Hypothalamus (tissue), 51 donors: ENCODE measurements at places on chromosomes 5 and 9.

DNA sequence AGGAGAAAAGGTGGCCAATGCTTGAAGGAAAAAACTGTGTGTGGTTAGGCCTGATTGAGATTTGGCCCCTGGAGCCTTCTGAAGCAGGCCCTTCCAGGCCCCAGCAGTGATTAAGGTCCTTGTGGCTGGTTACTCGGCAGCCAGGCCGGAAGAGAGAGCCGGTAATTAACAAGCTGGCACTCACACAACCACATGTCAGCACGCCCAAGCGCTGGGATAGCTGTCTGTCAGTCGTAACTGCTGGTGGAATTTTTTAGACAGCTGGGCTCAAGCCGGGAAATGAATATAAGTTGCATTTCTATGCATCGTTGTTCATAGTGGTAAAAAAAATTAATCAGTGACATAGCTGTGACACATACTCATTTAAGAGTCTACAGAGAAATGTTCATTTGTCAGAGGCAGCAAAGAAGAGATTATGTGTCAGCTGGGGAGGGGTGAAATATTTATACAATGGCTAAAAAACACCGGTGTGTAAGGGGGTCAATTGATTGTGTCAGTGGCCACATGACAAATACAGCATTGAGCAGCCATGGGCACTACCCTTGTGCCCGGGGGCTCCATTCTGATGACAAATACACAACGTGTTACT lies 13.7 kb upstream of the ARAP3 start:
- no peak for DNase-seq

GRCh38 chr5:74651710-74652109 lies 11.2 kb upstream of the ENC1 start:
- DNase-seq = no peak

- no peak for DNase-seq
These were observed 44.3 kb downstream of the ERBIN start for GRCh38 chr5:65970481-65971367.

DNA sequence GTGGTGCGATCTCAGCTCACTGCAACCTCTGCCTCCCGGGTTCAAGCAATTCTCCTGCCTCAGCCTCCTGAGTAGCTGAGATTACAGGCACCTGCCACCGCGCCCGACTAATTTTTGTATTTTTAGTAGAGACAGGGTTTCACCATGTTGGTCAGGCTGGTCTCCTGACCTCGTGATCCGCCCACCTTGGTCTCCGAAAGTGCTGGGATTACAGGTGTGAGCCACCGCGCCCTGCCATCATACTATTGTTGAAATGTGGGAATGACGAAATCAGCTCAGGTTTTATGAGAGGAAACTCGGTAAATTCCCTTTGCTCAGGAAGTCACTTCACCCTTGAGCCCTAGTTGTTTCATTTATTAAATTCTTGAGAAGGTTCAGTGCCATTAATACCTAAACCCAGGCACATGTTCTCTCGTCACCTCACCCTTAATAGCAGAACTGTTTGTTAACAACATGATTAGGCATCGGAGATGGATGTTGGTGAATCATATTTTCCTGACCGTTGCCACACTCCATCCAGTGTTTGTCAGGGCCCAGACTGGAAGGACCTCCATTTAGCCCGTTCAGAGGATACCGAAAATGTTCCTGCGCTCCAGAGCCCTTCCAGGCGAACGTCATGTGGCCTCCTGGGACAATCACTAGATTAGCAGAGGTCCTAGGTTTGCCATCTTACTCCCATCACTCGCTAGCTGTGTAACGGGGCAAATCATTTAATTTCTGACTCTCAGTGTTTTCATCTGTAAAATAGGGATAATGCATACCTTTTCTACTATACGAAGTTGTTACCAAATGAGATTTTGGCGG lies 20.0 kb upstream of the CREBRF start:
- no peak for DNase-seq

GRCh38 chr5:172109749-172110148 lies 78.3 kb downstream of the STK10 start:
- DNase-seq = no peak

GRCh38 chr9:126232461-126232860 lies 94.2 kb upstream of the MVB12B start:
- no peak for DNase-seq

DNA sequence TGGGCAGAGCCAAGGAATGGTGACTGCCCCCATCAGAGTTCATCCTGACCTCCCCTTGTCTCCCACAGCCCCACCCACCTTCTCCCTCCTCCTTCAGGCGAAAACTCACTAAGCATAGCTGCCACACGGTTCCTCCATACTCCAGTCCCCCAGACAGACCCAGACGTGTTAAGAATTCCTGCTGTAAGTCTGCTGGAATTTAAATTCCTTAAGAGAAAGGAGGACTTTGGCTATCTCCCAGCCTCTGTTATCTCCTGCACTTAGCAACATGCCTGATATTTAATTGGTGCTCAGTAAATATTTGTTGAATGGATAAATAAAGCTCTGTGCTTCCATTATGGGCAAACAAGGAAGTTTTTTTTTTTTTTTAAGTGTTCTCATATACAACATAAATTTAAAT lies 213.7 kb downstream of the RFK start:
- no peak for DNase-seq

DNA sequence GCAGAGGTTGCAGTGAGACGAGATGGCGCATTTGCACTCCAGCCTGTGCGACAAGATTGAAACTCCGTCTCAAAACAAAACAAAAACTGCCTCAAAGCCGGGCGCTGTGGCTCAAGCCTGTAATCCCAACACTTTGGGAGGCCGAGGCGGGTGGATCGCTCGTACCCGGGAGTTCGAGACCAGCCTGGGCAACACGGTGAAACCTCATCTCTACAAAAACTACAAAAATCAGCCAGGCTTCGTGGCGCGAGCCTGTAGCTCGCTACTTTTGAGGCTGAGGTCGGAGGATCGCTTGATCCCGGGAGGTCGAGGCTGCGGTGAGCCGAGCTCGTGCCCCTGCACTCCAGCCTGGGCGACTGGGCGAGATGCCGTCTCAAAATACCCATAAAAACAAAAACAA lies 988 bp downstream of the GFM2 start:
- no peak for DNase-seq

DNA sequence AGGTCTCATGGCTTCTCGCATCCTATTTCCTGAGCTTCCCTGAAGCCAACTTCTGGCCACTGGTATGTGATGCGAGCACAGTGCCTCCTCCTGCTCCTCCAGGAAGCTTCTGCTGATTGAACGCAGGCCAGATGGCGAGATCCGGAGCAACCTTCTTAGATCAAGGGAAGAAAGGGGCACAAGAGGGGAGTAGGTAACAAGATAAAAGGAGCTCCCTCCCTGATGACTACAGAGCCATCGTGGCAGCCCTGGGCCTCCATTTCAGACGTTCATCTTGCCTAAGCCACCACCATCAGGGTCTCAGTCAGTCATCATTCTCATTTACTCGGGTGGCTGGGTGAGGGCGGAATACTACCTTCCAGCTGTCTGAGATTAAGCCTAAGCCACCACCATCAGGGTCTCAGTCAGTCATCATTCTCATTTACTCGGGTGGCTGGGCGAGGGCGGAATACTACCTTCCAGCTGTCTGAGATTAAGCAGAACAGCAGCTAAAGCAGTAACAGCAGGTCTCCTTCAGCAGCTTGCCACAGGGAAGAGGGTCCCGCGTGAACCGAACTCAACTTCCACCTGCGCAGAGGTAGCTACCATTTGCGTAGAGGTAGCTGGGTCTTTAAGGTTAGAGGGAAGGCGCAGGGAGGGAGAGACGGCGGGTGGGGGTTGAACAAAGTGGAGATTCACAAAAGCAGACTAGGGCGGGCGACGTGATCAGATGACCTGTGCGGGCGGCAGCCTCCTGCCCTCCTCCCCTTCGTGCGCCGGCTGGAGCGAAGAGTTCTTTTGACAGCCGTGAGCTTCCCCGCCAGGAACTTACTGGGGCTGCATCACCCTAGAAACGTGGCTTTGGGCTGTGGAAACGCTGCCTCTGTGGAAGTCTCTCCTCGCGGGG lies 27.9 kb upstream of the MGAT1 start:
- peak; percentile 67 for DNase-seq

DNA sequence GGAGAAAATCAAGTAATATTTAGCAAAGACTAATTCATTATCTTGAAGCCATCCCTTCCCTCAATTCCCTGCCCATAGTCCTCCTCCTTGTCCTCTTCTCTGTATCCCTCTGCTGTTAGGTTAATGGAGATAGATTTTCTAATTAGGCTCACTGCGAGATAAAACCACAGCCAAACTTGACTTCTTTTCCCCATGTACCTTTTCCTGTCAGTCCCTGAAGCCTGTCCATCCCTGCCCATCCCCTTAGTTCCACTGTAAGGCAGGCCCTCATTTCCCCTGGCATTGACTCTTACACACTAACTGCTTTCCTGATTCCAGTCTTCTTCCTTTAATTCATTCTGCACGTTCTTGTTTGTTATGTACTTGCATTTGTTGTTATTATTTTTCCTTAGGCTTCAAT lies 1.2 kb downstream of the TLR4 start:
- DNase-seq = no peak

GRCh38 chr9:131361202-131361833 lies 32.6 kb upstream of the PRRC2B start:
- peak; percentile 3 for DNase-seq

- DNase-seq = no peak
These were observed 41.9 kb upstream of the ITGA2 start for GRCh38 chr5:52947208-52947607.

DNA sequence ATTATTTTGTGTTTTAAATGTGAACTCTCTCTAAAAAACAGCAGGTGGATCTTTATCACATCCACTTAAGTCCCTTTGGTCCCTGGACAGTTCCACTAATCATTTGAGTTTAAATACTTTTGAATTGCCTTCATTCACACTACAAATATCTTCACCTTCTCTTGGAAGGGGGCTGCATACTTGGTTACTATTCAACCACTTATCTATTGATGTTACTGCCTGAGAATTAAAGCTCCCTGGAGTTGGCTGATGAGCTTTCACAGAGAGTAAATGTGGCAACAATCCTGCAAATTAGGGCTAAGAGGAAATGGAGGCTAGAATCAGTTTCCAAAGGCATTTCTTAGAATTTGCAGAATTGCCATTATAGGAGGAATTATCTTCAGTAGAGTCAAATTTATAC lies 180.4 kb downstream of the ST8SIA4 start:
- DNase-seq = no peak

DNA sequence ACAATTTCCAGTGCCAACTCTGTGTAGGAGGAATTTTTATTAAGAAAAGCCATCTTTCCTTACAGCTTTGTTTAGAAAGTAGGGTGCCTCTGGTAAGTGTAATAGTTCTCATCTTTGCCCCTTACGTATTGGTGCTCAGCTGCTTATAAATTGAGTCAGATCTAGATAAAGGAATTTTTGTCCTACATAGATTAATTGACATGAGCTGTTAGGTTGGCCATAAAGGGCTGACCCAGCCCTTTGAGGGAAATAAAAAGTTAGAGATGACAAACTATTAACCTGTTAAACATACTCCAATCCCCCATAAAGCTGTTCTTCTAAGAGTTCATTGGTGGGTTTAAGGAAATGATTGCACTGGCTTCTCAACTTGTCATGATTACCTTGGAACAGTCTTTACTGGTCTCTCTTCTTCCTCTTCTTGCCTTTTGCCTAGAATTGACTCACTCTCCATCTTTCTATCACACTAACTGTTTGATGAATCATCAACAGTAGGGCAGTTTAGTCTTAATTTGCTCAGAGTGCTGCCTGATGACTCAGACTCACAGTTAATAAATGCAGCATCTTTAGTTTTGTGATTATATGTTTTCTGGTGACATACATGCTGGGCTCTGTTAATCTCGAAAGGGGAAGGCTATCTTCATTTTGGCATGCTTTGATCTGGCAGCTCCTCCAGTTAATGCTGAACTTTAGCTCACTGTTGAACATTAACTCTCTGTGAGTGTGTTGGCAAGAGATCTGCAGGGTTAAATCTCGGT lies 51.7 kb downstream of the ARHGAP26 start:
- DNase-seq = no peak

DNA sequence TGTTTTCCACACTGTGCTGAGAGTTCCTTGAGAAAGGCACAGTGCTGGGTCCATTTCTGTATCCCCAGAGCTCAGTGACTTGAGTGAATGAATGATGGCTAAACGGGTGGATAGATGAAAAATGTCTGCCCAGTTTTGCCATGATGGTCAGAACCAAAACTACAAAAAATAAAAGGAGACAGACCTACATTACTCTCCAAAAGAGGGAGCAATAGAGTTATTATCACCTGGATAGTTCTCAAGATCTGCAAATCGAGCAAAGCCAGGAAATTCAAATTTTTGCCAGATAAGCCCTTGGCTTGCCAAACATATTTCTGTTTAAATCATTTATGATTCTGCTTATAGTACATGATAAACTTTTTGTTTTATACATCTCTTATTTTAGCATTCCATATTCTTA lies 214.2 kb upstream of the ZNF462 start:
- DNase-seq = no peak

- DNase-seq = no peak
These were observed 344.5 kb downstream of the ACTL7B start for GRCh38 chr9:108511307-108511706.

DNA sequence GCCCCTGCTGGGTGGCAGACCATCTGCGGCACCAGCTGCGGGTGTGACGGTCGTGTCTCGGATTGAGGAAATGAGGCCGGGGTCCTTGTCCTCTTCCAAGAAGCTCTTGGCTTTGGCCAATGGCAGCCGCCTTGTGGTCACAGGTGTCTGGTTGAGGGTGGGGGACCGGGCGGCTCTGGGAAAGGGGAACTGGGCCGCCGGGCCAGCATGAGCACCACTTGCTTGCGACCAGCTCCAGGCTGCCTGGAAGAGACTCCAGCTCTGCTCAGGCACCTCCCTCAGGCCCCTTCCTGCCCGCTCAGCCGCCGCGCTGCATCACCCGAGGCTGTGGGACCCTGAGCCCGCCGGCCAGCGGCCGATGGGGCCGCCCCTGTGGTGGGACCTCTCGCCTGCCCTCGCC lies 59.7 kb downstream of the RXRA start:
- DNase-seq = no peak

DNA sequence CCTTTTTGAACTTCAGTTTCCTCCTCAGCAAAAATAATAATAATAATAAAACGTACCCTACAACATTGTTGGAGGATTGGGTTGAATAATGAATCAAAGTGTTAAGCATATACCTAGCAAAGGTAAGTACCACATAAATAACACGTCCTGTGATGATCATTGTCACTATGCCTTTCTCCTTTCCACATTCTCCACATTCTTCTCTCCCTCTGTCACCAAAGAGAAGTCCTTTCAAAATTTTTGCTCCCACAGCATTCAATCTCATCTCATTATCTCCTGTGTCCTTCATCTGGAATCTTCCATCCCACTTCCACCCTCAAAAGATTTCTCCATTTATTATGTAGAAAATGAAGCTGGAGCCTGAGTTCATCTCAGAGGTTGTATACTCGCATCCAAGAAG lies 7.2 kb upstream of the ALDOB start:
- no peak for DNase-seq

GRCh38 chr5:73311291-73312110 lies 137.1 kb downstream of the FOXD1 start:
- no peak for DNase-seq

- no peak for DNase-seq
These were observed 1.4 kb downstream of the CEP120 start for GRCh38 chr5:123421773-123422172.

GRCh38 chr5:115460472-115460871 lies 84.1 kb downstream of the FEM1C start:
- no peak for DNase-seq

- no peak for DNase-seq
These were observed 28.2 kb downstream of the CARD6 start for GRCh38 chr5:40869384-40869783.
